ENCODE measurements at places on chromosomes 7 and 10.

DNA sequence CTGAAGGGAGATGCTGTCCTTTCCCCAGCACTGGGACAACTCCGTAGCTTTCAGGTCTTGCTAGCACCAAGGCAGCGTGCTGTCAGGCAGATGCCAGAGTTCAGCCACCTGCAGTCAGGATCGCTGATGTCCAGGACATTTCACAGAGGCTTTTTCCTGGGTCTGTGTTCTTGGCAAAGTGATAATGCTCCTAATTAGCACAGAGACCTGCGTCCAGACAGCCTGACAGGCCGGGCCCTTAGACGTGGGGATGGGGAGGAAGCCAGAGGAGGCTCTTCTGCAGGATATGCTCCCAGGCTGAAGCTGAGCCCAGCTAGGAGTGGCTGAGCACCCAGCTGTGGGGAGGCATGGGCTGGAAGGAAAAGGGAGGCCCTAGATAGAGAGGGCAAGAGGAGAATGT is 82.5 kb upstream of the TBX20 start:
- DNase-seq = no peak

GRCh38 chr10:92001581-92001980 is 78.0 kb downstream of the BTAF1 start:
- DNase-seq = no peak

- DNase-seq = no peak
These were observed 8.9 kb upstream of the GIMAP8 start for GRCh38 chr7:150441524-150441923.

DNA sequence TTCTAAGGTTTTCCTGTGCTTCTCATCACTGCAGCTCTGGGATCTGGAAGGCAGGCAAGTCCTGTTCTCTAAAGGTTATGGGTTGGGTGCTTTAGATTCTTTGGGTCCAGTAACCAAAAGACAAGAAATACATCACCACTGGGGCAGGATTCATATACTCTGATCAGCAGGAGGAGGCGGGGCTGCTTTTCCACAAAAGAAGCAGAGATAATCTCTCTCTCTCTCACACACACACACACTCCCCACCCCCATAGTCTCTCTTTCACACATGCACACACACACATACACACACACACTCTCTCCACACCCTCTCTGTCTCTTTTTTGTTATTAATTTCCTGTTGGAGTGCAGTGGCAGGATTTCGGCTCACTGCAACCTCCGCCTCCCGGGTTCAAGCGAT is 13.0 kb upstream of the ACBD5 start:
- no peak for DNase-seq

GRCh38 chr7:2076649-2077064 is 156.1 kb downstream of the MAD1L1 start:
- no peak for DNase-seq

GRCh38 chr7:112405286-112405685 is 45.0 kb upstream of the IFRD1 start:
- no peak for DNase-seq

DNA sequence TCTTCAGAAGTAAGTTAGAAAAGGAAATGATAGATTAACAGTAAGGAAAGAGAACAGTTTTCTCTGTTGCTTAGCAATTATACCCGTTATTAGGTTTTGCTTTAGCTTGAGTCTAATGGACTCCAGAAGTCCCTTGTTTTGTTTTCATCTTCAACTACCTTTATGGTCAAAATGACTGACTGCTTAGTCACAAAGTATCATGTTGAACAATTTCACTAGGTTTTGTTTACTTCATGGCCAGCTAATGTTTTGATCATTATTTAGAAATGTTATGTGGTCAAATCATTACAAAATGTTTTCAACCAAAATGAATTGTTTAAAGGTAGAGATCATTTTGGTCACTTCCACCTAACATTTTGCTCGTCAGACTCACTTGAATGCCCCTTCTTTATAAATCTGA is 1.9 kb downstream of the UBN2 start:
- no peak for DNase-seq

- DNase-seq = no peak
These were observed 197.2 kb downstream of the GALNT17 start for GRCh38 chr7:71329030-71329660.

GRCh38 chr10:114855776-114856543 is 34.4 kb downstream of the FHIP2A start:
- no peak for DNase-seq

- DNase-seq = no peak
These were observed 5.9 kb downstream of the SFXN2 start for GRCh38 chr10:102720337-102720736.

DNA sequence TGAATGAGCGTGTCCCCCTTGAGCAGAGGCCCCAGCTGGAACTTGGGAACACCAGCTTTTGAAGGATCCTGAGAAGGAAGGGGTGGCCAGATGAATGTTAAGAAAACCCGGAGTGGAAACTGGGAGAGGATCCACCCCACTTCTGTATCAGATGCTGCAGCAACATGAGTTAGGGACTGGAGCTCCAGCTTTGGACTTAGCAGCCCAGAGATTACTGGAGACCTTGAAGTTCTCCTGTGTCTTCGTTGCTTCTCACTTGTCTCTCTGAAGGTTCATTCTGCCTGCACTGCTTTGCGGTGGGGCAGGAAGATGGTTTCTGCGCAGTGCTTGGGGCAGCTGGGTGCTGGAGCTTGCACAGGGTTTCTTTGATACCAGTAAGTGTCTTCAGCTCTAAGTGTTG is 9.3 kb downstream of the TMEM248 start:
- DNase-seq = no peak

- no peak for DNase-seq
These were observed 62.1 kb downstream of the VWA2 start for GRCh38 chr10:114301177-114301576.
